ENCODE measurements at places on chromosomes 3 and 15.
A peak's percentile ranks its signal among the peaks of the same experiment; 100 is the strongest.

DNA sequence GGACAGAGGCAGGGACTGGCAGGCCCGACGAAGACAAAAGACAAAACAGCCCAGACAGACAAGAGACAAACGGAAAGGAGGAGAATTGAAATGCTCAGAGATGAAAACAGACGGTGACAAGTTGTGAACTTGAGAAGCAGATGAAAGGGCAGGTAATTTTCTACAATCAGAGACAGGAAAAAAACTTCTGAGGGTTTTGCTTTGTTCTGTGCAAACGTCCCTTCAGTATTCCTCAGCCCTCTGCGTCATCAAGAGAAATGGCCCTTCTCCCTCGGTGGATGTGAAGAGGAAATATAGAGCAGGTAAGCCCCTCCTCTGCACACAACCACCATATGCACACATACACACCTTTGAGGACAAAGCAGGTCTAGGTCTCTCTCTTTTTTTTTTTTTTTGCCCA, 206.6 kb downstream of the UACA start:
- no peak for DNase-seq

DNA sequence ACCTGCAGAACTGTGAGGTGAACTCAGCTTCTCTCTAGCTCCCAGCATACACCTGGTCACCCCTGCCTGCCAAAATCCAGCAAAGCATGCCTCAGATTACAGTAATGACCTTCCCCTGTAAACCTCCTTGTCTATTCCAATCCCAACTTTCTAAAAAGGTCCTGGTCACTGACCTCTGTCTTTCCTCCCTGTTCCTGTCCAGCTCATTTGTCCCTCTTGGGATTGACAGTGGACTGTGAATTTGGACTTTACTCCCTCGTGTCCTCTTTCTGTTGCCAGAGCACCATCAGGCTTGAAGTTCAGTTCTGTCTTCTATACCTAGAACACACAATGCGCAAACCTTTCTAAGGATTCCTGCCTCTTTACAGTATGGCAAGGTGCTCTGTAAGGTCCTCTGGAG, 50.3 kb downstream of the MTHFS start:
- DNase-seq = no peak

GRCh38 chr15:99104788-99105513, at the start of gene SYNM:
Gene SYNM, plus strand, starts transcription at chr15:99105080. Its CDS starts 120 bp downstream, at chr15:99105200.
- DNase-seq = peak; percentile 41

DNA sequence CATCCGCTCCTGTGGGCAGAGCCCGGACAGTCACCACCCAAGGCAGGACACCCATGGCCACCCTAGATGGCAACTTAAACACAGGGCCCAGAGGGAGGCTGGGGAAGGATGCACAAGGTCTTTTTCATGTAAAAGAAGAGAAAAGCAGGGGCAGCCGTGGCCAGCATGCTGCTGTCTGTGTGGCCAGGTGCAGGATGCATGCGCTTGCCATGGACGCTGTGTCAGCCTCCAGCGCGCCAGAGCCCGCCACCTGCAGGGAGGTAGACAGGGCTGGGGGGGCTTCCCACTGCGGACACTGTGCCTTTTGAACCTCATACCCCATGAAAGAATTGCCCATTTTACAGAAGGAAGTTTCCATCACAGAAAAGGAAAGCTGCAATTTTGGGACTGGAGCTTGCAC, 18.2 kb downstream of the UROC1 start:
- DNase-seq = no peak

DNA sequence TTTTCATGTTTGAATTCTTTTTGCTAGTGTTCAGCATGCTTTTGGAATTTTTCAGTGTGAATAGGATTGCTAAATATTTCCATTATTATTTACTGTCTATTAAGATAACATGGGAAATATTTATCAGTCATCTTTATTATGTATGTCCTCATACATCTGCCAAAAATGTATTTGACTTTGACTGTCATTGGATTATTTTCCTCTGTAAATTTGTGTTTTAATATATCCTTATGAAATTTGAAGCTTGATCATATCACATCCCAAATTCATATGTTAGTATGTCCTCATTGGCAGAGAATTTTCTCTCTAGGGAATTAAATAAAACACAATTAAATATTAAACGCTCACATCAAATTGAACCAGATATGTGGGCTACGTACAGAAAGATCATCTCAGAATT, 32.3 kb upstream of the TRPC1 start:
- DNase-seq = no peak

All from memory B cell (primary cell).